Stimulated activated CD8-positive, alpha-beta memory T cell treated with anti-CD3 and anti-CD28 coated beads, Interleukin-7, amount 100 ng/mL, for 48 hours (primary cell): ENCODE measurements at places on chromosomes 1 and 21.

DNA sequence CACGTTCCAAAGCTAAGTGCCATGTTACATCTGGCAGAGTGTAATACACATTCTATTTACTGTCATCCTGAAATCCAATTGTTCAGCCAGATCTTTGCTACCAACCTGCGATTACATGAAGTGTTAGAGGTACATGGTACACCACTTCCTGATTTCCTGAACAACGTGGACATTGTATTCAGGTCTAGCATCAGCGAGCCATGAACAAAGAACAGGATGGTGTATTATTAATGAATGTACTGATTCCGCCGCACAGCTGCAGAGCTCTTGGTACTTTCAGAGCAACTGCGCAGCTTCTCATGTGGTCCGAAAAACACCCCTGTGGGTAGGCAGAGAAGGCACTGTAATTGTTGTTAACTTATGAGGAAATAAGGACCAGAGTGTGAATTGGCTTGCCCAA lies 511.4 kb downstream of the AJAP1 start:
- no peak for DNase-seq

- no peak for DNase-seq
These were observed 200.9 kb downstream of the LTN1 start for GRCh38 chr21:28791595-28792282.

DNA sequence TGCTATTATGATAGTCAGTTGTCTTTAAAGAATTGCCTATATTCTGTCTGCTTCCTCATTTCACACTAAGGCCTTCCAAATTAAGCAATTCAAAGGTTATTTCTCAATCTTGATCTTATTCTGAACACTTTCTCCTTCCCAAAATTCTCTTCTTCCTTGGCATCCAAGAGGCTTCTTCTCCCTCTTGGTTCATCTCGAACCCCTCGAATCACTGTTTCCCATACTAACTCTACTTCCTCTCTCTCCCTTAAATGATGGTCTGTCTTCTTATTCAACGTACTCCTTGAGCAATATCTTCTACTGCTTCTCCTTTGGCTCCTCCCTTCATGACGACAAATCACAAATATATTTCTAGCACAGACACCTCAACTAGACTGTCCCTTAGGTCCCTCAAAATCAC lies 4.5 kb downstream of the COPA start:
- no peak for DNase-seq

DNA sequence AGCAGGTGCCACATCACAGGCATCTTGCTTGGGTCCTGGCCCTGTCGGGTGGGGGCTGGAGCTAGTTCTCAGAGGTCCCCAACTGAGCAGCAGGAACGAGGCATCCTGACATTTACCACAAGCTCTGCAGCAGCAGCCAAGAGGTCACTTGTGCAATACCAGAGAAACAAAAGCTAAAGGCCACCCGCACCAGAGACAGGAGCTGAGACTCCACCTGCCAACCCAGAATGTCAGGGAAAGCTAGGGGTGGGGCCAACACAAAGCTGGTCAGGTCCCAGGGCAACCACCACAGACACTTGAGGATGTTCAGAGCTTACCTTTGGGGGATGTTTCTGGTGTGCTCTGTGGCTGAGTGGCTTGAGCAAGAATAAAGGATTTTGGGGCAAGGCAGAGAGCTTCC lies 13.6 kb upstream of the SYT6 start:
- no peak for DNase-seq

- no peak for DNase-seq
These were observed 100.2 kb downstream of the HMCN1 start for GRCh38 chr1:185834371-185834905.

DNA sequence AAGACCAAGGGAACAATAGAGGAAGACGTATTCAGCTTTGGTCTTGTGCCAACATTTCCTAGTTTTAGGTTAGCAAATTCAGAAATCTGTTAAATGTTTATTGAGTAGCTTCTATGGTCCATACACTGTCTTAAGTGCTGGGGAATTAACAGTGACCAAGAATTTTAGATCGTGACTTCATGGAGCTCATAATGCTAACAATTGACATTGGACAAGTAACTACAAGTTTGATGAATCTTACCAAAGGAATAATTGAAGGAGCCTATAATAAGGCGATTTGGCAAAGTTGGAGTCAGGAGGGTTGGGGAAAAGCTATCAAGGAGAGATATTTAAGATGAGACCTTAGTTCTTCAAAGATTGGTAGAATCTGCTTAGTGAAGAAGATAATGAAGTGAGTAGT lies 1.4 kb upstream of the SLAMF9 start:
- DNase-seq: no peak

GRCh38 chr1:219669042-219669441 lies 56.1 kb upstream of the ZC3H11B start:
- DNase-seq: no peak

GRCh38 chr1:119002028-119002686 lies 14.0 kb upstream of the TBX15 start:
- no peak for DNase-seq

GRCh38 chr1:162868972-162869371 lies 8.0 kb upstream of the CCDC190 start:
- DNase-seq: no peak

DNA sequence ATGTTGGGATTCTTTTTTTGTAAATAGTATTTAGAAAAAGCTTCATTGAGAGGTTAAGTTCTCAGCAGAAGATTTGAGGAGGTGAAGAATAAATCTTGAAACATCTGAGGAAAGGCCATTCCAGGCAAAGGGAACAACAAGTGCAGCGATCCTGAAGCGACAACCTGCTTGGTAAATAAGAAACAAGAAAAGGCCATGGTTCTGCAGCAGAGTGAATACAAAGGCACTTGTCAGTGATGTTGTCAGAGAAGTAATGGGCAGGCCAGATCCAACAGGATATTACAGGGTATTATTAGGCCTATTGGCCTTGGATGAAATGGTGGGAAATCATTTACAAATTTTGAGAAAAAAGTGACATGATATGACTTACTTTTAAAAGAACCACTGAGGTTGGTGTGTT lies 960.0 kb downstream of the PLA2G4A start:
- DNase-seq: no peak

GRCh38 chr1:203572134-203572625 lies 54.5 kb upstream of the ATP2B4 start:
- DNase-seq: no peak

- DNase-seq: no peak
These were observed 28.5 kb upstream of the LRRC8C start for GRCh38 chr1:89604414-89604735.

DNA sequence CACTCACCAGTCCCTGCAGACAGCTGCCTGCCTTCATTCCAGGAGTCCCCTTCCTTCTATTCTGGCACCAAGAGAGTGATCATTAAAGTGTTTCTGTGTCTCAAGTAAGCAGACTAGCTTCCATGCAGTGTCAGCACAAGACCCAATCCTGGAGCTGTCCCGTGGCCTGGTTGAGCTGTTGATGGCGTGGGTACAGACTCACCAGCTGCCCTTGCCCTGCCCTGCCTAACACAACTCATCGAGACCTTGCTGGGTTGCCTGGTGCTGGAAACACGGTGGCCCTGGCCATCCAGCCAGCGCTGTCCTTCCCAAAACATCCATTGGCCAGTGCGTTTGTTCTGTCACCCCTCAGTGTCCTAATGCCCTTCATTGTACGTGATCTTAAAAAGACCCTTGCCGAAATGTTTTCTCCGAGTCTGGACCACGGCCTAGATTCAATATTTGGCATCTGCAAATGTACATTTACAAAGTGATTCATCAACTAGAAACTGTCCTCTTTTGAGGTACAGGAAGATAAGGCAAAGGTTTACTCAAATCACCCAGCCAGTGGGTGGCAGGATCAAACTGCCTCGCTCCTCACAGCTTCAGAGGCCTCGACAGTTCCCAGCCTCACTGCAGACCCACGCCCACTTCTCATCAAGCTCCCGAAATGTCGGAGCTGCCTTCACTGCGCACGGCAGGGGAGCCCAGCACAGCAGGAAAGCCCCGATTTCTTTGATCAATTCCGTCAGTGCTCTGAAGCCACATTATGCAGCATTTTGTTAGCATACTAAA lies 494.2 kb downstream of the KIF26B start:
- DNase-seq: no peak

- DNase-seq: no peak
These were observed 561.7 kb downstream of the LTN1 start for GRCh38 chr21:28431022-28431421.

DNA sequence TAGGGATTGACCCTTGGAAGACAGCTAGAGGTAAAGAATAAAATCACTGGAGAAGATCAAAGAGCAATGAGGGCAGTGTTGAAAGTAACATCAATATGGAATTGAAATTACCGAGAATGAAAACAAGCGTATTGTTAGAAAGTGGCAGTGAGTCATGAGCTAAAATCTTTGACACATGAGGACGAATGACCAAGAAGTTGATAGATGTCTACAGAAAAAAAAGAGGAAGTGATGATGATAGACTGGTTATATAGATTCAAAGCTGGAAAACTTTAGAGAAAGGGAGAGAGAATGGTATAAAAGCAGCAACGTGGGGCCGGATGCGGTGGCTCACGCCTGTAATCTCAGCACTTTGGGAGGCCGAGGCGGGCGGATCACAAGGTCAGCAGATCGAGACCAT lies 12.5 kb upstream of the DNM3 start:
- DNase-seq: no peak

- DNase-seq: no peak
These were observed 3.6 kb downstream of the ACOT7 start for GRCh38 chr1:6389971-6390370.

GRCh38 chr1:184366997-184367396 lies 19.8 kb upstream of the C1orf21 start:
- no peak for DNase-seq

GRCh38 chr1:89552471-89553081 lies 27.9 kb downstream of the LRRC8B start:
- no peak for DNase-seq

GRCh38 chr1:161161652-161162051 lies 2.4 kb downstream of the USP21 start:
- no peak for DNase-seq

DNA sequence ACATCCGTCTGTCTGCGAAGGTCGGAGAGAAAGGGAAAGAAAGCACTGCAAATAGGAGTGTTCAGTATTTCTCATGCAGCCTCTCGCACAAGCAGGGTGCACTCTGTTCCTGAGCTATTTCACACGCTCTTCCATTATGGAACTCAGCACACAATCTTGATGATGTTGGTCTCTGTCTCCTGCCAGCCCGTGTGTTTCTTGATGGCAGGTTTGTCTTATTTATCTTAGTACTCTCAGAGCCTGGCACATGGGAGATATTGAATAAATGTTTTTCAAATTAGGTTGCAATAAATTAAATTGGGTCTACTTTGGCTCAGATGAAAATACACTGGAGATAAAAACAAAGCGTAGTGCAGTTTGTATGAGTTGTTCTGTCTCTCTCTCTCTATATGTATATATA lies 134.9 kb upstream of the ETS2 start:
- no peak for DNase-seq

DNA sequence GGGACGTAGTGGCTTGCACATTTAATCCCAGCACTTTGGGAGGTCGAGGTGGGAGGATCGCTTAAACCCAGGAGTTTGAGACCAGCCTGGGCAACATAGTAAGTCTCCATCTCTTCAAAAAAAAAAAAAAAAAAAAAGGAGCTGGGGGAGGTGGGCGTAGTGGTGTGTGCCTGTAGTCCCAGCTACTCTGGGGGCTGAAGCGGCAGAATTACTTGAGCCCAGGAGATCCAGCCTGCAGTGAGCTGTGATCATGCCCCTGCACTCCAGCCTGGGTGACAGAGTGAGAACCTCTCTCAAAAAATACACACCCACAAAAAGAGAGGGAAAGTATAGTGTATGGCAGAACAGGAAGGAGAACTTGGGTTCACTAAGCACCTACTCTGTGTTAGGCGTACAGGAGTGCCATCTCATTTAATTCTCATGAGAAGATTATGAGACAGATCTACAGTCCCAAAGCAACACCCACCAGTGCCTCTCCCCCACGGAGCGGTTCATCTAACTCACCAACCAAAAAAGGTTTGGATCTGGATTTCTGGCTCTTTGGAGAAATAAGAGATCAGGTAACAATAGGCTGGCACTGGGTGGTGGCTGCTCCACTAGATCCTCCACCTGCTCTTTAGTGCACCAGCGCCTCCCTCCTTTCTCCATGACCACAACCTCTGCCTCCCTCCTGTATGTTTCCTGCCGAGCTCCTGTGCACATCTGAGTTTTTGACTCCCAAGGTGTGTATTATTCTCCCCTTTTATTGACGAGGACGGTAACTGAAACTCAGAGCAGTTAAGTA lies 1.4 kb upstream of the TRAF5 start:
- DNase-seq: no peak

DNA sequence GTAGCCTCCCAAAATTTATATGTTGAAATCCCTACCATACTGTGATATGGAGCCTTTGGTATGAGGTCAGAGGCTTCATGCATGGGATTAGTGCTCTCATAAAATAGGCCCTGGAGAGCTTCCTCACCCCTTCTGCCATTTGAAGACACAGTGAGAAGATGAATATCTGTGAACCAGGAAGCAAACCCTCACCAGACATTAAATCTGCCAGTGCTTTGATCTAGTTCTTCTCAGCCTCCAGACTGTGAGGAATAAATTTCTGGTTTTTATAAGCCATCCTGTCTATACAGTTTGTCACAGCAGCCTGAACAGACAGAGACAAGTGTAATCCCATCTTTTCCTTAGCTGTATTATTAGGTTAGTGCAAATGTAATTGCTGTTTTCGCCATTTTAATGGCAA lies 88.4 kb downstream of the OLFML2B start:
- no peak for DNase-seq

DNA sequence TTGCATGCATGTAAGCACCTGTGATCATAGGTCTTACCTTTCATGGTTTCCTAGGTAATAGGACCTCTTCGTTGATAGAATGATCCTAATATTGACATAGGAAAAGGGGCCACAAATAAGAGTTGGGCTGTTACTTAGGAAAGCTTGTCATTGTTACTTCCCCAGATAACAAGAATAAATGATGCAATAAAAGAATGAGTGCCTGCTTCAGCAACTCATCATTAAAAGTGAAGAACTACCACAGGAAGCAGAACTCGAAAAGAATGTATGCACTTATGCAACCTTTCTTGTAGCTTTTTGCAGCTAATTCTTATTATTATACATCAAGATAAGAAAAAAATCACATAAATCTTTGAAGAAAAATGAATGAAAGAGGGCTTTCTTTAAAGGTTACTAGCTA lies 548.6 kb downstream of the LTN1 start:
- no peak for DNase-seq

GRCh38 chr1:228375578-228376261 lies 30.9 kb downstream of the TRIM11 start:
- DNase-seq: no peak

GRCh38 chr1:225408249-225408648 lies 19.6 kb downstream of the LBR start:
- DNase-seq: no peak

DNA sequence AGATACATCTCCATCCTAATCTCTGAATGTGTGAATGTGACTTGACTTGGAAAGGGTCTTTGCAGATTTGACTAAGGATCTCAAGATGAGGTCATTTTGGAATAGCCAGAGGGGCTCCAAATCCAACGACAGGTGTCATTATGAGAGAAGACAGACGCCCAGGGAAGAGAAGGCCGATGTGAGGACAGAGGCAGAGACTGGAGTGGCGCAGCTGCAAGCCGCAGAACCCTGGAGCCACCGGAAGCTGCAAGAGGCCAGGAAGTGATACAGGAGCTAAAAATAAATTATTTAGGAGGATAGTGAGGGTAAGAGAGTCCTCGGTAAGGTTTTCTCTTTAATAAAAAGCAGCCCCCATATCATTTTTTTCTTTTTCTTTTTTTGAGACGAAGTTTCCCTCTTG lies 9.7 kb upstream of the AADACL4 start:
- DNase-seq: no peak

GRCh38 chr1:59107516-59107915 lies 189.4 kb upstream of the FGGY start:
- no peak for DNase-seq

GRCh38 chr1:156860628-156861423 lies at the start of gene NTRK1:
Gene NTRK1, plus strand, starts transcription at chr1:156860865. Its CDS starts 70 bp downstream, at chr1:156860935.
- peak; percentile 37 for DNase-seq
